ENCODE measurements at places on chromosomes 1 and 21.

DNA sequence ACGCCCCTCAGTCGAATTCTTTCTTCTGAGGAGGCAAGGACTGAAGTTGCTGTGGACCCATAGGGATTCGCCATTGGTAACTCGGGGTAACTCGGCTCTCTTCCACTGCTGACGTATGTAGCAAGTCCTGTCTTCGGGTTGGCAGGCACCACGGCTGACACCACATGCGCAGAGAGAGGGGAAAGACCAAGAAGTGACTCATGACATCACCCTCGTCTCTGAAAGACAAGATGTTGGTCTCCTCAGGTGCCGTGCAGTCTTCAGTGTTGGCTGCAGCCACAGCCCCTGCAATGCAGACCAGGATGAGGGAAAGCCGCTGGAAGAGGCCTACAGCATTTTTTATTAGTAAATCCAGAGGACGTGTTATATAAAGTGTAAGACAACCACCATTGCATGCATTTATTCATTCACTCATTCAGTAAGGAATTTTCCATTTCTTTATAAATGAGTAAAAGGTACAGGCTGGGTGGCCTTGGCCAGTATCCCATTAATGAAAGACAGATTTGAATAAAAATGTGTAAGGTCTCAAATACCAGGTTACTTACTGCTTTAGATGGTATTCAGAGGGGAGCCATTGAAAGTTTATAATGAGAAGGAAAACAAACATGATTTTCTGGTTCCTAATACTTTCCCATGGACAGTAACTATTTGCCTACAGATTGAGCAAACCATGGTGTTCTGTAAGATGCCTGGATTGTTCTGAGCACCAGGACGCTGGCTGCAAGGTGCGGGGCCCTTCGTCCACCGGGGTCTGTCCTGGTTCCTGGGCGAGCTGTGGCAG is 50.7 kb upstream of the IRF2BP2 start:
- DNase-seq, result no peak

DNA sequence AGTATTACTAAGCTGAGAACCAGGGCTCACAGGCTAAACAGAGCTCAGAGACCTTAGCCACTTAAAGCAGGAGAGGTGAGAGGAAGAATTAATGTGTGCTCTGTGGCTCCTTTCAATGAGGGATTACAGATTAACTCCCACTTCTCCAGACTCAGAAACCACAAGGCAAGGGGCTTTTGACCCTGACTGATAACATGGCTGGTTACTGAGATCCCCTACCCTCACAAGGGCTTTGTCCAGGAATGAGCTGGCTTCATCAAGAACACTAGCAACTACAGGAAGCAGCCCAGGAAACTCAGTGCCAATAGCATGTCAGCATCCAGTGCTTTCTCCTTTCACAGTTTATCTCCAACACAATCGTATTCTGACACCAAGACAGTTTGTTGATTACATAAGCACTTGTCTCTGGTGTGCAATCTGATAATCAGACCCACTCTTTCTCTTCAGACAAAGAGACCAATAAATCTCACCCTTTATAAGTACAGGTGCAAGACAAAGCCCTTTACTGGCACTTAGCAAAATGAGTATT is 38.8 kb downstream of the ERI3 start:
- no peak for DNase-seq

GRCh38 chr1:26016258-26016952 is 5.2 kb upstream of the EXTL1 start:
- no peak for DNase-seq

DNA sequence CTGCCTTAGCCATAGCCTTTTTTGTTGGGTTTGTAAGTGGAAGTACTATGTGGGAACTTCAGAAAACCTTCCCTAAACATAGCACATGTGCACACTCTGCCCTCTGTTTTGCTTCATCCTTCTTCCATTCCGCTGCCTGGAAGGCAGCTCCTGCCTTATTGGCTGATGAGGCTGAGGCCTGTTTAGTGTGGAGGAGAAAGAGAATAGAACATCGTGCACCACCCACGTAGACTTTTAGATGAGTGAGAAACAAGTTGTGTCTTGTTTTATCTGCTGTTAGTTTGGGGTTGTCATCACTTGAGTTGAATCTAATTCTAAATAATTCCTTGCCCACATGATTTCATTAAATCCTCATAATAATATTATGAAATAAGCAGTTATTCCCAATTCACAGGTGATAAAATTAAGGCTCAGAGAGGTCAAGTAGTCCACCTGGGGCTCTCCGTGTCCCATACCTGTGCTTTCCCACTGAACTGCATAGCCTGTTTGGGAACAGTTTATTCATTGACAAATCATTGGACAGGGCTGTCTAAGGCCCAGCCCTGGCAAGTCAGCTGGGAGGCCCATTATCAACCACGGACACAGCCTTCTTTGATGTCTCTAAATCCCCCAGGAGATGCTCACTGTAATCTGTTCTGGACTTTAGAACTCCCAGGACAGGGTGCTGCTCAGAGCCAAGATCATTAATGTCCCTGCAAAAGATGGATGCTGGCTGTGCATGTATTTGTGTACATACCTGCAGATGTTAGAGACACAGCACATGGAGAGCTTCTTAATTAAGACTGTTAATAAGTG is 93.0 kb downstream of the ABCA4 start:
- no peak for DNase-seq

DNA sequence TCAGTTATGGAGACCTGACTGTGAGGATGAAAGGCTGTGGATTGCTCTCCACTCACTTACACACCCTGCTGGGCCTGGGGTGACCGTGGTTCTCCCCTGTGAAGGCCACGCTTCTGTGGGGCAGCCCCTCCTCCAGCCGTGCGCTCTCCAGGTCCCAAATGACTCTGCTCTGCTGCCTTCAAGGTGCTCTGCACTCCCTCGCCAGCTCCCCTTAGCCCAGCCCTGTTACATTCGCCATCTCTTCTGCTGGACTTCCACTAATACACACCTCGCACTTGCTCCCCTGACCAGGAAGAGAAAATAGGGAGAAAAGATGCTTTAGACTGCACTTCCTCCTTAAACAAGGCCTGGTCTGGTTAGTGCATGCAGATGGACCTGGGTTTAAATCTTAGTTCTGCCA is 24.6 kb downstream of the OPTC start:
- no peak for DNase-seq

DNA sequence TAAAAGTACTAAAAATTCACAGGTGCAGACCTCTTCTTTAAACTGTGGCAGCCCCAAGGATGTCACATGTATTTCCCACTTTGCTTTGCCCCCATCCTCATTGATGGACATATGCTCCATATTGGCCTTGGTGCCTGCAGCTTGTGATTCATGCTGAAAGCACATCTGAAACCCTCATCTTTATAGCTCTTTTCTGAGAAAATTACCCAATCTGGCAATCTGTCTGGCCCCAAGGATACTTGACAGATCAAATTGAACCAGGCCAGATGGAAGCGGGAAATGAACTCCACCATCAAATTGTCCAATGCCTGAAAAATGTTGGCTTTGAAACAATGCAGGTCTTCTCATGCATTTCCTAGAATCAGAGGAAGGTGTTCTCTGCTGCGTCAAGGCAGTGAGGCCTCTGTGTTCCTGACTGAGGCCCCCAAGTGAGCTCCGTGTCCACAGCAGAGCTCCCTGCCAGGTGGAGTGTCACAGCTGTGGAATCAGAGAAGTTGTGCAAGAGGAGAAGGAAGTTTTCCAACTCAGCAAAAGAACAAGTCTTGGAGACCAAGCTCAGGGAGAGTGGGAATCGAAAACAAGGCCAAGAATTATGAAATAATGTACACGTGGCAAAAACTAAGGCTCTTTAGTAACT is 323.7 kb downstream of the PLPP3 start:
- DNase-seq, result no peak

GRCh38 chr1:17191990-17192242 is 13.0 kb upstream of the PADI1 start:
- DNase-seq, result no peak
